Calu3 (cell line): ENCODE measurements at places on chromosomes 7 and 10. TPM values are rescaled to one million over a fixed set of nuclear protein-coding genes. Genes with fewer than 3 reads are reported as not detected.

GRCh38 chr7:128867842-128868623 is 5.4 kb downstream of the ATP6V1F start:
- H3K27ac ChIP-seq = peak overlapping the region; percentile 23
- peaks cover 48% of the 10 kb centered on the region for H3K36me3 ChIP-seq
- peaks cover 7% of the 10 kb centered on the region for H3K27me3 ChIP-seq
- no peak for DNase-seq
- H3K4me3 ChIP-seq = peak overlapping the region; percentile 67
- peaks cover 21% of the 10 kb centered on the region for H3K4me1 ChIP-seq

GRCh38 chr10:22554461-22555182 is 159.8 kb downstream of the PIP4K2A start:
- no peak for DNase-seq
- no peaks in the 10 kb centered on the region for H3K36me3 ChIP-seq
- H3K27ac ChIP-seq = no peak overlapping the region
- no peak overlapping the region for H3K4me3 ChIP-seq

DNA sequence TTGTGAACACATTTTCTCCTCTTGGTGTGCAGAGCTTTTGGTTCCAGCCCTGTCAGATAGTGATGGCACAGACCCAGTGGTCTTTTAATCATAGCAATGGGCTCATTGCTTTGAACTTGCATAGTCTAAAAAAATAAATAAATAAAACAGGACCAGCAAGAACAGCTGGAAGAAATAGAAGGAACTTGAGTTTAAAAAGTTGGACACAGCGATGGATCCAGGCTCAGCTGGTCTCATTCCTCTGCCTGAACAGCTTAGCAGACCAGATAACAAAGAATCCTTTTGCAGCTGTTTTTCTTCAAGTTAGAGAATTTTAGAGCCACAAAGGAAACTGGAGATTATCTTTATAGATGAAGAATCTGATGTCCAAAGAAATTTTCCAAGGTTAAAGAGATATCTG is 1005.6 kb downstream of the LRMDA start:
- H3K36me3 ChIP-seq = no peaks in the 10 kb centered on the region
- no peak for DNase-seq
- H3K27me3 ChIP-seq = no peaks in the 10 kb centered on the region
- no peaks in the 10 kb centered on the region for H3K4me1 ChIP-seq

GRCh38 chr10:95441547-95441923 is 119.6 kb downstream of the SORBS1 start:
- H3K36me3 ChIP-seq = no peaks in the 10 kb centered on the region
- H3K27me3 ChIP-seq = no peaks in the 10 kb centered on the region
- no peak overlapping the region for H3K4me3 ChIP-seq
- peaks cover 10% of the 10 kb centered on the region for H3K4me1 ChIP-seq
- no peak for DNase-seq

GRCh38 chr7:155834486-155835048 is 22.3 kb upstream of the SHH start:
- no peaks in the 10 kb centered on the region for H3K36me3 ChIP-seq
- no peaks in the 10 kb centered on the region for H3K27me3 ChIP-seq

DNA sequence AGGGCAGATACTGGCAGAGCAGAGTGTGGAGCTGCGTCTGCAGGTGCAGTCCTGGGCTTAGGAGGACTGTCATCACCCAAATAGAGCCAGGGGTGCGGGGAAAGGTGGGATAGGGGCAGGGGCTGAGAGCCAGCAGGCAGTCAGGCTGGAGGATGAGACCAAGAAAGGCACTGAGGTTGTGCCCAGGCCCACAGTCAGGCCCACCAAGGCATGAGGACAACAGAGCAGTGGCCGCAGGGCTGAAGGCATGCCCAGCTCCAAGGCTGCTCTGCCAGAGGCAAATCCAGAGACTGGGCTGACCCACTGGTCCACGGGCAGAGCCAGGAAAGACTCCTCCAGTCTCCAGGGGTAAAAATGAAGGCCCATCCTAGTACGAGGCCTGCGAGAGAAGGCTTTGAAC is 24.4 kb upstream of the GATAD1 start:
- H3K27me3 ChIP-seq = no peaks in the 10 kb centered on the region

DNA sequence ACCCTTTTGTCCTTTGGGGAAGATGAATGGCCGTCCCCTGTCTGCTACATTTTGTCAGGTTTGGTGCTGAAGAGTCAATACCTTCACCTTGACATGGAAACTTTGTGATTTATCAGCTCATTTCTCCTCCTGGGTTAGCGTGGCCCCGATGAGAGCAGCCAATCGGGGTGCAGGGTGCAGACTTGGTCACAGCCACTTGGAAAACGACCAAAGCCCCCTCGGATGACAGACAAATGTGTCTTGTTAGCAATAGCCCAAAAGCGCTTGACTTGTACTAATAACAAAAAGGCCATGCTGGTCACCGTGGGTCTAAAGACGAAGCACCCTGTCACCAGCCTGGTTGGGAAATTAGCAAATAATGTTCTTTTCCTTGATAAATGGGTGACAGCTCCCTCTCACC is 103.7 kb downstream of the EBF3 start:
- H3K4me3 ChIP-seq = no peak overlapping the region
- no peaks in the 10 kb centered on the region for H3K36me3 ChIP-seq
- H3K27me3 ChIP-seq = no peaks in the 10 kb centered on the region
- H3K27ac ChIP-seq = no peak overlapping the region

ZNF32 gene
- total RNA-seq = 17.1 and 17.8 TPM in 2 replicates

UPK3B gene
- 6.0 and 14.6 TPM in 2 replicates for total RNA-seq

WDR86 gene
- not detected in 2 replicates for total RNA-seq

CLRN3 gene
- total RNA-seq = 0.52 and 0.76 TPM in 2 replicates
